ENCODE measurements at places on chromosomes 4 and X. TPM values are rescaled to one million over a fixed set of nuclear protein-coding genes. Genes with fewer than 3 reads are reported as not detected.

Gene NXF2
- total RNA-seq, result not detected

Gene EVC2
- total RNA-seq, result 2.6 TPM

Gene SSX2B
- total RNA-seq, result not detected

Gene NPNT
- total RNA-seq, result not detected

- no peak overlapping the region for H3K4me3 ChIP-seq
- no peaks in the 10 kb centered on the region for H3K36me3 ChIP-seq
- no peaks in the 10 kb centered on the region for H3K27me3 ChIP-seq
- no peak overlapping the region for H3K27ac ChIP-seq
- DNase-seq, result no peak
- no peaks in the 10 kb centered on the region for H3K4me1 ChIP-seq
These were observed 389.1 kb upstream of the PCDH7 start for GRCh38 chr4:30330894-30331652.

DNA sequence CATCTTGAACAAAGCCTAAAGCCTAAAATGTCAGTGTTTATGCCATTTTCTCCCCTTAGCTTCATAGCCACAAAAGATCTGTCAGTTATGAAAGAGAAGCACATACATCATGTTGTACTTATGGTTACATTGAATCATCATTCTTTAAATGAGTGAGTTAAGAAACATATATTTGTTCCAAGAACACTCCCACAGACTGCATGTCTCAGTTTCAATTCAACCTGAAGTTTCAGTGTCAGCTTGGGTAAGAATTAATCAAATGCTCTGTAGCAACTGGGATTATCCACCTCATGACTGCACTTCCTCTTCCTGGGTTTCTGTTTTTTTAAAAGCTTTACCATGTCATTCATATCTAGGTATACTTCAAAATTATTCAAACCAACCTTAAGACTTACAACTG, 3.9 kb upstream of the TMPRSS11B start:
- H3K4me1 ChIP-seq, result no peaks in the 10 kb centered on the region
- H3K27me3 ChIP-seq, result no peaks in the 10 kb centered on the region
- no peaks in the 10 kb centered on the region for H3K36me3 ChIP-seq
- no peak overlapping the region for H3K27ac ChIP-seq

DNA sequence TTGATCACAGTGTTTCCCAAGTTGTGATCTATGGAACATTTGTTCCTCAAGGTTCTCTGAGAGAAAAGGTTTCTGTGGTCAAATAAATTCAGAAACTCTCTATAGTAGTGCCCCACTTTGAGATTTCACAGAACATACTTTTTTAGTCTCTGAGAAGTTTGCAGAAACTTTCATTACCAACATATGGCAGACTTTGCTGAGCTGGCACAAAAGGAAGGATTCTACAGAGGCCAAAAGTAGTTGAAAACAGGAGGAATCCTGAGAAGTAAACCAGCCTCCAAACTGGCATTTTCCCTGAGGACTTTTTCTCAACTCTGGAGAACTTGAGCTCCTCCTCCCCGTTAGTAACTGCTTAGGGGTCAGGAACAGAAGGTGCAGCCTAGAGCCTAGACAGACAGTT, 117.8 kb upstream of the ESX1 start:
- DNase-seq, result no peak
- no peaks in the 10 kb centered on the region for H3K4me1 ChIP-seq
- no peak overlapping the region for H3K27ac ChIP-seq
- H3K4me3 ChIP-seq, result no peak overlapping the region
- H3K36me3 ChIP-seq, result no peaks in the 10 kb centered on the region

DNA sequence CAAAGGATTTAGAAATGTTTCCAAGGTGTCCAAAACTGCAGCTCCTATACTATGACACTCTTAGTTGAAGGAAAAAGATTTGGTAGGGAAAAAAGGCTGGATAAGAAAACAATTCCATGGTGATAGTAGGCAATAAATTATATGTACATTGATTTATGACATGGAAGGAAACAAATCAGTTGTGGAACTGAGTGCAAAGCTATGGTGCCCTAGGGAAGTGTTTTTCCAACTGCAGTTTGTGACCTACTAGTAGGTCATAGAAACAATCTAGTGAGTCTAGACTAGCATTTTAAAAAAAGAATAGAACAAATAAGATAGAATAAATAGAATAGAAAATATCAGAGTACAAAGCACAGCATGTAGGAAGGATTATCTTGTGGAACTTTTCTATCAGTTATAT, 58.4 kb upstream of the TSPAN5 start:
- H3K4me3 ChIP-seq, result no peak overlapping the region
- H3K36me3 ChIP-seq, result no peaks in the 10 kb centered on the region
- no peak overlapping the region for H3K27ac ChIP-seq
- H3K4me1 ChIP-seq, result no peaks in the 10 kb centered on the region
